Left ventricle myocardium superior (tissue), 1 donor: ENCODE measurements at places on chromosomes 2 and 18. TPM values are rescaled to one million over a fixed set of nuclear protein-coding genes. Genes with fewer than 3 reads are reported as not detected.

- DNase-seq = no peak
Measured at GRCh38 chr2:189168856-189169499, 10.6 kb downstream of the COL5A2 start.

DNA sequence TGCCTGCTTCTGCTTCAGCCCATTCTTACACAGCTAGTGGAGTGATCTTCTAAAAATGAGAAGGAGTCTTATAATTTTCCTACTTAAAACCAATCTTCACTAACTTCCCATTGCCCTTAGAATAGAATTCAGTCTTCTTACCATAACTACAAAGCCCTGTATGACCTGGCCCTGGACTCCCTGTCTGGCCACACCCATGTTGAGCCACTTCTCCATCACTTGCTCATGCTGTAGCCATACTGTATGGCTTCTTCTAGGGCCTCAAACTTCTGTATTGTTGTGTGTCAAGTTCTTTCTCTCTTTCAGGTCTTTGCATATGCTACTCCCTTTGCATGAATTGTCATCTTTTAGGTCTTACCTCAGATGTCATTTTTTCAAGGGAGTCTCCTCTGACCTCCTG lies 11.2 kb downstream of the DGUOK start:
- DNase-seq = no peak

- DNase-seq = no peak
Measured at GRCh38 chr18:22690556-22690955, 242.6 kb upstream of the RBBP8 start.

GRCh38 chr2:143830476-143830875 lies 689.4 kb downstream of the ZEB2 start:
- no peak for DNase-seq

DNA sequence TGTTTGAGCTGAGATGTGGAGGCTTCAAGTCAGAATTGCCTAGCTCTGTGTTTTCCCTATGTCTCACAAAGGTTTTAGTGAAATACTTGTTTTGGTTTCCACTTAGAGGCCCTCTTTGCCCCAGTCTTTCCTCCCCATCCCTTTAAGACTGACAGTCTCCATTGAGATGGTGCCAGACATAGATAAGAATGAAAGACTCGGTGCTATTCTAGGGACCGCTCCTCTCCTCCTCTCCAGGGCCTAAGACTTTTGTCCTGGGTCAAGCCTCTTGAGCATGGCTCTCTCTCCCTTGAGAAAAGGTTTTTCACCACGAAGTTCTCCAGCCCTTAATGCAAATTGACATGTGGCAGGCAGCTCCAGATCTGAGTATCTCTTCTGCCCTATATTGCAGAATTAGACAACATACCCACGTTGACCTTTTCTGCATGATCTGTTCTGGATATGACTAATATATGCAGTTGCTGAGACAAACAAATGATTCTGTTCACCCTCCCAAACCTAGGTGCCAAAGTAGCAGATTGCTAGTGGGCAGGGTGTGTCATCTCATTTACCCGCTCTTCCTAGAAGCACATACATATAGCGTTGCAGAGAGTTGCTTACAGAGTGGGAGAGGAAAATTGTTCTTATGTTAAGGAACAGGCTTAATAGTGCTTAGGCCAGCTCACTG lies 47.5 kb upstream of the ACSL3 start:
- no peak for DNase-seq

DNA sequence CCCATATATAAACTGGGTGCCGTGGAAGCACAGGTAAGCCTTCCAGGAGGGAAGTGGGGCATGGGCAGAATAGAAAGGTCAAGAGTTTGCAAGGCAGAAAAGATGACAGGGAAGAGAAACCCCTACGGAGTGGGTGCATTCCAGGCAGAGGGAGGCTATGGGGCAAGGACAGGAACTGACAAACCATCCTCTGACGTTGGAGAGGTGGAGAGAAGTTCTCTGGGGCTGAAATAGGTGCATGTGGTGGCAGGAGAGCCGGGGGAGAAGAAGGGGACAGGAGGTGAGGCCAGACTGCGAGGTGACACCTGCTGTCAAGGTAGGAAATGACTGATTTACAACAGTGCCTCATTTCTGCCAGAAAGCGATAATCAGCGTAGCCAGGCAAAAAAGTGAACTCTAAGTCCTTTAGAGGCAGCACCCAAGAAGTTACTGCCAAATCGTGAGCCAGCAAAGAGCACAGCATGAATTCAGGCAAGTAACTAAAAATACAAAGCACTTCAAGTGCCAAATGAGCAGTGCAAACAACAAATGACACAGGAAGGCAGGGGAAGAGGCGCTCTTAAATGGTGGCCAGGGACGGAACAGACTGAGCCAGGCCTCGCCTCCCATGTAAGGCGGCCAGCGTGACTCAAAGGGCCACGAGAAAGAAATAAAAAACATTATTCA lies 113.3 kb upstream of the ACVR1C start:
- no peak for DNase-seq

DNA sequence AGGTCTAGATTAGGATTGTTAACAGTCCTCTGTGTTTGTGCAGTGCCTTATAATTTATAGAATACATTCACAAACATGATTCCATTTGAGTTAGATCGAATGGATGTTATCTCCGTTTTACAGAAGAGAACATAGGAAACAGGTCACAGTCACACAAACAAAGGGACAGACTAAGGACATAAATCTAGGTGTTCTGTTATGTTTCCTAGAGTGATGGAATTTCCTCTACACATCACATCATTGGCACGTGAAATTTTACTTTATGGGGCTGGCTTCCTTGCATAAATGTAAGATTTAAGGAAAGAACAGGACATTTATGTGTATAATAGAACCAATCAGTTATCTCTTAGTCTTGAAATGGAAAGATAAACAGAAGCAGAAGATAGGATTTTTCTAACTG lies 6.4 kb downstream of the TRIM54 start:
- DNase-seq = no peak

- DNase-seq = no peak
Measured at GRCh38 chr2:105969552-105969951, 224.5 kb downstream of the UXS1 start.

- no peak for DNase-seq
Measured at GRCh38 chr18:56541340-56541739, 97.1 kb downstream of the TXNL1 start.

DNA sequence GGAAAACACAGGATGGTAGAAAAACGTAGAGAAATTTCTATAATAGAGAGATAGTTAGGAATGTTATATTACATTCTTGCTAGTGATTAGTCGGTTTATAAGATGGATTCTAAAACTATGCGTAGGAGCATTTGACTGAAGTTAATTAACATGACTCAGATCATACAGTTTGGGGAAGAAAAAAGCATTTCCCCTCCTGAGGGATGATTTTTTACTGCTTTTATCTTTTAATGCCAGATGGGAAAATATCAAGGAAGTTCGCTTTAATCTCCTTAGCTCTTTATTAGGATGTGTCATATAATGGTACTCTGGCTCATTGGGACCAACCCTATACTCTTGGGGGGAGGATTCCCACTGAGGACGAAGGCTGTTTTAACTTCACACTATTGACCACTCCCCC lies 502.1 kb downstream of the TGIF1 start:
- no peak for DNase-seq

DNA sequence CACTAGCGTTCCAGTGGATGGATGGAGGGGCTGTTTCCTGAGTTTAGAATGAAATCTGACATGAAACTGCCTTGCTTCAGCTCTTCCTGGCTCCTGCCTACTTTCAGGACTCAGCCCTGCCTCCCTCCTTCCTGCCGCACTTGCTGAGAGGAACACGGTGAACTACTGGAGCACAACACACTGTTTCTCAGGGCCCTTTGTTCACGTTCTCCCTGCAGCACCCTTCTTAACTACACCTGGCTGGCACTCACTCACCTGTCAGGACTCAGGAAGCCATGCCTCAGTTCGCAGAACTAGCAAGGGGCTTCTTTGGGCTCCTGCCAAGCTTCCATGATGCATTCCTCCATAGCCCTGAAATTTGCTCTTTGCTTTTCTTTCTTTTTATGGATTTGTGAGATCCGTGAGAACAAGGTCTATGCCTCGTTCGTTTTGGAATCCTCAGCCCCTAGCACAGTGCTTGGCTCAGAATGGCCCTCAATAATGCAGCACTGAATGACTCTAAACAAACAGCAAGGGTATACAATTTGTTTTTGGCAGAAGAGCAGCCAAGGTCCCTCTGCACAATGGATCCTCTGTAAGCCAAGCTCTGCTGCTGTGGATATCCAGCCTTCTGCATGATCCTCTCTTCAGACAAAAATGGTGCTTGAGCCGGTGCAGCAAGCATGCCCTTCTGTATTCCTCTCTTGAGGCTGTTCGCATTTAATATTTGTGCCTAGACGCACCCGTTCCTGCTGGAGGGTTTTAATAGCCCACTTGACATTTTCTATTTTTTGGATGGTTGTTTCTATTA lies 357.0 kb downstream of the TSN start:
- DNase-seq = no peak

DNA sequence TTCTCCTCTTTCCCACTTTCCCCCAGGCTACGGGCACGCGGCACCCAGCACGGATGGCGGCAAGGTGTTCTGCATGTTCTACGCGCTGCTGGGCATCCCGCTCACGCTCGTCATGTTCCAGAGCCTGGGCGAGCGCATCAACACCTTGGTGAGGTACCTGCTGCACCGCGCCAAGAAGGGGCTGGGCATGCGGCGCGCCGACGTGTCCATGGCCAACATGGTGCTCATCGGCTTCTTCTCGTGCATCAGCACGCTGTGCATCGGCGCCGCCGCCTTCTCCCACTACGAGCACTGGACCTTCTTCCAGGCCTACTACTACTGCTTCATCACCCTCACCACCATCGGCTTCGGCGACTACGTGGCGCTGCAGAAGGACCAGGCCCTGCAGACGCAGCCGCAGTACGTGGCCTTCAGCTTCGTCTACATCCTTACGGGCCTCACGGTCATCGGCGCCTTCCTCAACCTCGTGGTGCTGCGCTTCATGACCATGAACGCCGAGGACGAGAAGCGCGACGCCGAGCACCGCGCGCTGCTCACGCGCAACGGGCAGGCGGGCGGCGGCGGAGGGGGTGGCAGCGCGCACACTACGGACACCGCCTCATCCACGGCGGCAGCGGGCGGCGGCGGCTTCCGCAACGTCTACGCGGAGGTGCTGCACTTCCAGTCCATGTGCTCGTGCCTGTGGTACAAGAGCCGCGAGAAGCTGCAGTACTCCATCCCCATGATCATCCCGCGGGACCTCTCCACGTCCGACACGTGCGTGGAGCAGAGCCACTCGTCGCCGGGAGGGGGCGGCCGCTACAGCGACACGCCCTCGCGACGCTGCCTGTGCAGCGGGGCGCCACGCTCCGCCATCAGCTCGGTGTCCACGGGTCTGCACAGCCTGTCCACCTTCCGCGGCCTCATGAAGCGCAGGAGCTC lies 35.4 kb downstream of the KCNK3 start:
- no peak for DNase-seq

DNA sequence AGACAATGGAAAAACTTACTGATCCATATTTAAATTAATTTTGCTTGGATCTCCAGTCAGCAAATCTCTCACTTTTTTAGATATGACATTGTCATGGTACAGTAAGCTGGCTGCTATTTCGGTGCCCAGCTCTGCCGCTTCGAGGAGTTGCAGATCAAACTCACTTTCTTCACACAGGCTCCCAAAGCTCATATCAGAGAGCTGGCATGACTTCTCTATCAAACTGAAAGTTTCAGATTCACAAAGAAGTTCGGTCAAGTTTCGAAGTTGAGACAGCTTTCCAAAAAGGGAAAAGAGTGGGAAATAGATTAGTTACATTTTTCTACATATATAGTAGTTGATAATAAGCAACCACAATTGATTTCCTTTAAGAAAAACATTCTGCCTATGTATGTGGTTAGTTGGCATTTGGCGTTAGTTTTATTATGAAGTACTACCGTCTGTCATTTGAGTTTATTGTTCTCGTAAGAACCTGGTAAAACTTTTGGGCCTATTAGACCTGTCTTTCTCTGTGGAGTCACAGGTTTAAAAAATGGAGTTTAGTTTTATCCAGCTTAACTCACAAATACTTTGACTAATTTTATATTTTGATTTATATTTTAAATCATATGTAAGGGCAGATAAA lies 118.8 kb downstream of the ABCA12 start:
- no peak for DNase-seq

- no peak for DNase-seq
Measured at GRCh38 chr2:234133004-234133403, 82.5 kb downstream of the SPP2 start.

The KCNG2 gene
- total RNA-seq = not detected

The IL1R1 gene
- total RNA-seq = 20.9 TPM

The PMAIP1 gene
- 0.20 TPM for total RNA-seq

The CCDC102B gene
- 4.9 TPM for total RNA-seq

The TXNDC2 gene
- not detected for total RNA-seq
